ENCODE measurements at places on chromosomes 7 and 10. TPM values are rescaled to one million over a fixed set of nuclear protein-coding genes. Genes with fewer than 3 reads are reported as not detected.

GRCh38 chr10:77631241-77631640 lies 6.4 kb downstream of the KCNMA1 start:
- DNase-seq = no peak

- DNase-seq = peak; percentile 66
Observed at GRCh38 chr7:156903232-156903909, 10.4 kb upstream of the LMBR1 start.

GRCh38 chr7:121006711-121007315 lies 18.3 kb downstream of the CPED1 start:
- no peak for DNase-seq

- DNase-seq = peak; percentile 68
Observed at GRCh38 chr10:103145860-103146466, 47.1 kb downstream of the NT5C2 start.

DNA sequence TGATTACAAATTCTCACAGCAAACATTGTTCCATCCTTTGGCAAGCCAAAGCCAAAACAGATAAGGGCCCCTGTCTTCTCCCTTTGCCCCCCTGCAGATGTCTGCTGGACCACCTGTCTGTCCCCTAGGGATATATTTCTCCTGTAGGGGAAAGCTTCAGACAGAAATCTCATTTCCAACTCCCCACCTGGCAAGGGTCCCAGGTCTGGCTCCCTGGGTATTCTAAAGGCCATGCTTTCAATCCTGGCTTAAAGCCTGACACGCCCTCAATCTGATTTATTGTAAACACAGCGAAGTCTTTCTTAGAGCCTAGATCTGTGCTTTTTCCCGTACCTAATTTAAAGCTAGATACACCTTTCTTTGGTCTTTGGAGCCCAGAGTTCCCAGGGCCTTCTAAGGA lies 66.1 kb downstream of the KCNMA1 start:
- no peak for DNase-seq

- DNase-seq = no peak
Observed at GRCh38 chr10:126227762-126228134, 160.5 kb downstream of the ADAM12 start.

- DNase-seq = no peak
Observed at GRCh38 chr7:130593033-130593432, 75.5 kb downstream of the COPG2 start.

- no peak for DNase-seq
Observed at GRCh38 chr10:11073410-11073809, 55.7 kb downstream of the CELF2 start.

- no peak for DNase-seq
Observed at GRCh38 chr7:29044554-29044953, 86.4 kb upstream of the TRIL start.

DNA sequence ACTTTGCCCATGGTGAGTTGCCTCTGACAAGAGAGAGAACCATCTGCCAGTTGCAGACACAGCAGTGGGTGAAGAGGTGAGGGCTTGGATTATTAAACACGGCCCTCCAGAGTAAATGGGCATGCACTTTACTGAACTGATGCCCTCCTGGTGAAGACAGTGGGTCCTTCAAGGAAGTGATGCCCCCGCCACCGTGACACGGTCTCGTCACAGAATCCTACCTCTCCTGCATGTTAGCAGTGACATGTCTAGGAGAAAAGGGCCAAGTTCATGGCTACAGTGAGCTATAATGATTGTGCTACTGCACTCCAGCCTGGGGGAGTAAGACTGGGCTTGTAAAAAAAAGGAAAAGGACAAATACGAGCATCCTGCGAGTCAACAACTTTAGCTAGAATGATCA lies 2.4 kb downstream of the BNIP3 start:
- DNase-seq = no peak

Gene CTTNBP2
- total RNA-seq = not detected

Gene RBP3
- not detected for total RNA-seq
